ENCODE measurements at places on chromosomes 13 and 19. TPM values are rescaled to one million over a fixed set of nuclear protein-coding genes. Genes with fewer than 3 reads are reported as not detected.

GRCh38 chr13:51937320-51938290, 73.6 kb downstream of the ATP7B start:
- DNase-seq = no peak

DNA sequence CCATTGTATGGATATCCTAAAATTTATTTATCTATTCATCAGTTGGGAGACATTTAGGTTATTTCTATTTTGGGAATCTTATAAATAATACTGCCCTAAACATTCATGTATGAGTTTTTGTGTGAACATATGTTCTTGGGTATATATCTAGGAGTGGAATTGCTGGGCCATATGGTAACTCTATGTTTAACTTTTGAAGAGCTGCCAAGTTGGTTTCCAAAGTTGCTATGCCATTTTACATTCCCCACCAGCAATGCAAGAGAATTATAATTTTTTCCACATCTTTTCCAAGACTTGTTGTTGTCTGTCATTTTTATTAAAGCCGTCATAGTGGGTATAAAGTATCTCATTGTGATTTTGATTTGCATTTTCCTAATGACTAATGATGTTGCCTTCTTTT, 48.2 kb upstream of the CALM3 start:
- DNase-seq = no peak

DNA sequence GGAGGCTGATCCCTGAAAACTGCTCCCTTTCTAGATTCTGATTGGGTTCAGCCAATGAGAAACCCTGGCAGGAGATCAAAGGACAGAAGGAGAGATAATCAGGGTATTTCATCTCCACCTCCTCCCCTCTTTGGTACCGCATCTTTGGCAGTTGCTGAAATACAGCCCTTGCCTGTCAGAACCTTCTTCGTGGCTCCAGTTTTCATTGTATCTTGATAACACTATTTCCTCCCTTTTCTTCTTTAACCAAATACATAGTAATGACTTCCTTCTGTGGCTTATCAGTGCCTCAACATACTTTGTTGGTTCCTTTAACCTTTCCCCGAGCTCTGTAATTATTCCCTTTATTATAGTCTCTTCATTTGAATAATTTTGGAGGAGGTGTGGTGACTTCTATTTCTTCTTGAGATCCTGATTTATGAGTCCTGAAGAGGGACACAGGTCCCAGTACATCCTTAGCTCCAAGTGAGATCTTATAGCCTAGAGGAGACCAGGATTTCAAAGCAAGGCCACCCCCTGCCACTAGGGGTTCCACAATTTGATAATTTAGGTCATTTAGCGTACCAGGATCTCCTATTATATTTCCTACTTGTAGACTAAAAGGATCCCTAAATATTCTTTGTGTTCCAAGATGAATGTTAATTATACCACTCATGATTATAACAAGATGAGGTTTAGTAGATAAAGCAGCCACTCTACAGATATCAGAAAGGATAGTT, 98.0 kb downstream of the EDNRB start:
- DNase-seq = peak; percentile 8

GRCh38 chr13:77506874-77507273, 28.6 kb upstream of the SCEL start:
- no peak for DNase-seq

DNA sequence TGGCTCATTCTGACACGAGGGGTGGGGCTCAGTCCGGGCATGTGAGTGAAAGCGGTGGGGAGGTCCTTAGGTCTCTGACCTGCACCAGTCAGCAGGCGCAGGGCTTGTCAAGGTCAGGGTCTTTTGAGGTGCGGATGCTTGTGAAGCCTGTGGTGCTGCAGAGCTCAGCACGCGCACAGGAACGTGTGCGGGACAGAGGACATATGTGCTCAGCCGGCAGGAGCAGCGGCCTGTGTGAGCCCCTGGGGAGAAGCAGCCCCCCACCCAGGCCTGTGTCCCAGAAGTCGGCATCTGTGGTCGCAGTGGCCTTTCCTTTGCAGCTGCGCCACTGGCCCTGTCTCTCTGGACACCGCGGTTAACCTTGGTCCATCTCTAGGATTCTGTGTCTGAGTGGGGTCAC, 30.9 kb downstream of the ATP4B start:
- no peak for DNase-seq

DNA sequence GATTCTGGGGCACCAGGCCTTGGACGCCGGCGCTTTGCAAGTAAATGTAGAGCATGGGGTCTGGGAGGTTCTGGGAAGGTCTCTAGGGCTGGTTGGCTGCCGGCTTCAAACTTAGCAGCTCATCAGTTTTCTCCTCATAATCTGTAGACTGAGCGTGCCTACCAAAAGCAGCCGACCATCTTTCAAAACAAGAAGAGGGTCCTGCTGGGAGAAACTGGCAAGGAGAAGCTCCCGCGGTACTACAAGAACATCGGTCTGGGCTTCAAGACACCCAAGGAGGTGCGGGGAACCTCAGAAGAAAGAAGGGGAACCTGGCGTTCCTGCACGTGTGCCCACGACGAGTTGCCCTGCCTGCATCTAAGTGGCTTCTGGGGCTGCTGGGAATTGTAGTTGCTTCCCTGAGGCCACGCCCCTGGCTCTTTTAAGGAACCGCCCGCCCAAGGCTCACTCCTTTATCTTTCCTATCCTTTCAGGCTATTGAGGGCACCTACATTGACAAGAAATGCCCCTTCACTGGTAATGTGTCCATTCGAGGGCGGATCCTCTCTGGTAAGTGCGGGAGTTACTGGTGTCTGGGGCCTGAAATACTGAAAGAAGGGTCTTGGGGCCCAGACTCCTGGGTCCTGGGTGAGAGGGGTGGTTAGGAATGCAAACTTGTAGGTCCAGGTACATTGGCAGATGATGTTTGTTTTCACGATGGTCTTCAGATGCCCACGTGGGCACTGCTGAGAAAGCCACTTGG, 984 bp downstream of the RPS11 start:
- DNase-seq = peak; percentile 73

GRCh38 chr13:45143346-45143751, 23.0 kb downstream of the GTF2F2 start:
- DNase-seq = no peak

- DNase-seq = no peak
Observed at GRCh38 chr13:55577082-55577846, 1563.5 kb upstream of the PRR20A start.

GRCh38 chr13:42395086-42395821, 123.3 kb downstream of the AKAP11 start:
- no peak for DNase-seq

Gene ZNF835
- total RNA-seq = 0.65 TPM

- DNase-seq = peak; percentile 44
Observed at GRCh38 chr19:29872224-29872731, 60.5 kb downstream of the CCNE1 start.

DNA sequence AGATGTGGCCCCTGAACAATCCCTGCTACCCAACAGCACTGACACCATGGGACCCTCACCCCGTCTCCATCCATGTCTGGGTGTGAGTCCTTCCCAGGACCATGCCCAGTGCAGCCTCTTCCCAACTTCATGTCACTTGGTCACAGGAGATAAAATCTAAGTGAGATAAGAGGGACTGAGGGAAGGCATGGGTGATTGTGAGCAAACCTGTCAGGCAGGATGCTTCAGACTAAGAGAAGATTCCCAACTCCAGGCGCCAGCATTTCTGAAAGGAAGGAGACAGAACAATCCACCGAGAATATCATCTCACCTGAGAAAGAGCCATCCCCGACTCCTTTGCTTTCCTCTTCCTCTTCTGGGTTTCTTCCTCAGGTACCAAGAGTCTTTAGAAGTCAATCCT, 7.5 kb downstream of the ZNF320 start:
- no peak for DNase-seq

DNA sequence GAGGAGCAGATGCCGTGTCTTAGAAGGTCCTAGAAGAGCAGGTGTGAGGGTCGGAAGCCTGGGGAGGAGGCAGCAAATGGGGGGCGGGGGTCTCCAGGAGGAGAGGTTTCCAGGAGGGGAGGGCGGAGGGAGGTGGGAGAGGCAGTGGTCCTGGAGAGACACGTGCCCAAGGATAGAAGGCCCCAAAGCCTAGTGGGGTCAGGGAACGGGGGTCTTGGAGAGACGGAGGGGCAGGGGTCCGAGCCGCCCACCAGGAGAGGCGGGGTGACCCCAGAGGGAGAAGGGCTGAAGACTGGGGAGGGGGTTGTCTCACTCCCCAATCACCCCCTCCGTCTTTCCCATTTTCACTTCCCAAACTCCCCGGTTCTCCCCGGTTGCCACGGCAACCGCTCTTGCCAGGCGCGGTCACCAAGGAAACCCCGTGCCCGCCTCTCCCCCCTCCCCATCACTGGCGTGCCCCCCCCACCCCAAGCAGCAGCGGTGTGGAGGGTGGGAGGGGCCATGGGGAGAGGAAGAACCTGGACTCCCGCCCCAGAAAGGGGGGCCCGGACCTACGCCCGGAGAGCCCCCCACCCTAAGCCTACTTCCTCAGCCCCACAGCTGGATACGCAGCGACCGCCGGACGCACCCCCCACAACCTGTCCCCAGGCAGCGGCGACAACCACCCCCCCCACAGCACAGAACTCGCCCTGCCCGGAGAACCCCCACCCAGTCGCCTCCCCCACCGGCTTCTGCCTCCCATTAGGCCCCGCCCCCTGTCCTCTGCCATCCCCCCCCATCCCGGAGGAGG, 988 bp downstream of the LRRC4B start:
- DNase-seq = no peak

Gene GPR12
- total RNA-seq = not detected

GRCh38 chr19:6476155-6476895, 5.3 kb downstream of the DENND1C start:
- peak; percentile 64 for DNase-seq

GRCh38 chr13:48978942-48979601, 3.4 kb downstream of the FNDC3A start:
- no peak for DNase-seq

Gene FCHO1
- 0.51 TPM for total RNA-seq

GRCh38 chr19:1310853-1311180, 25.1 kb downstream of the EFNA2 start:
- no peak for DNase-seq

GRCh38 chr13:76754414-76754813, 131.8 kb downstream of the KCTD12 start:
- peak; percentile 96 for DNase-seq

Gene UBE2L5
- total RNA-seq = not detected

GRCh38 chr13:109665781-109666249, 120.6 kb downstream of the IRS2 start:
- no peak for DNase-seq

Gene NFIC
- 33.0 TPM for total RNA-seq

DNA sequence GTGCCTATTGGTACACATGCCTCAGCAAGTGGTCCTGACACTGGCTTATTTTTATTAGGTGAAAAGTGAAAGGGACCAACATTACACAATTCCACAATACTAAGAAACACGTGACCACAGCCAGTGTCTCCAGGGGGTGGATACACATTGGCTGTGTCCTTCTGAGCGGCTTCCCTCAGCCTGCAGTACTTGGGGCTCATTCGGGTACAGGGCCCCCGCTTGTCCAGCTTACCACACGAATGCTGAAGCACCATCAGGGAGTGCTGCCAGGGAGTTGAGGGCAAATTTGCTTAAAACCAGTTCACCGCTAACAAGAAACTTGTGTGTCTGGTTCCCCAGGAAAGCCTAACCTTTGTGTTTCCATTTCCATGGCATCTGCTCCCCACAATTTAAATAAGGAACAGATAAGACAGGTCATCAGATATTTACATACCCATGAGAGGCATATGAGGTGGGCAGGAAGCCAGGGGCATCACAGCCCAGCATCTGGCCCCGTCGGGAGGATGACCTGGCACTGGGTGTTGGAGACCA, 23.3 kb downstream of the PBX4 start:
- no peak for DNase-seq

DNA sequence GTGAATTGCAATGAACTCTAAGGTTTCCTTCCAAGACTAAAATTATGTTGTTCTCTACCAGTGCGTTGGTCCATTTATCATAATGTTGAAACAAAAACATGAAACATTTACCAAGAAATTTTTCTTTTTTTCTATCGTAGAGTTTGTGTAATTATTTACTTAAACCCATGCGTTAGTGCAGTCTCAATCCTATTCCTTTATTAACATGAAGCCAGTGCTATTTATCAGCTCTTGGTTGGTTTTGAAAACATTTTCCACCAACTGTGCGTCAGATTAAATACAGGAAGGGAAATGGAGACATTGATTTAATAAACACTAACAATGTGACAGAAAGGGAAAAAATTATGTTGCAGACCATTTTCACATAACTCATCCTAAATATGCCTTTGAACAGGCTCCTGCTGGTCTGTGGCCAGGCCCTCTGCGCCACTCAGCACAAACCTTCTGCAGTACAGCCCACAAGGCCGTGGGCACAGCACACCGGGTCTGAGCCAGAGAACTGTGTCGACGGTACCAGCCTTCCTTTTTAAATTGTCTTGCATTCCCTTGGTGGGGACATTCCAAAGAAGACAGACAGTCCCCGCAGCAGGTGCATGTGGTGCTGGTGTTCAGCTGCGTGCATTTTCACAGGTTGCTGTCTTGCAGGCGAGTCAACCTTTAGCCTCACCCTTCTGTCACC, 135.8 kb downstream of the SHISA2 start:
- no peak for DNase-seq

Gene ACP7
- 0.19 TPM for total RNA-seq

- no peak for DNase-seq
Observed at GRCh38 chr19:434152-434960, 25.4 kb upstream of the C2CD4C start.

- DNase-seq = no peak
Observed at GRCh38 chr19:5131031-5131505, 162.2 kb downstream of the KDM4B start.

DNA sequence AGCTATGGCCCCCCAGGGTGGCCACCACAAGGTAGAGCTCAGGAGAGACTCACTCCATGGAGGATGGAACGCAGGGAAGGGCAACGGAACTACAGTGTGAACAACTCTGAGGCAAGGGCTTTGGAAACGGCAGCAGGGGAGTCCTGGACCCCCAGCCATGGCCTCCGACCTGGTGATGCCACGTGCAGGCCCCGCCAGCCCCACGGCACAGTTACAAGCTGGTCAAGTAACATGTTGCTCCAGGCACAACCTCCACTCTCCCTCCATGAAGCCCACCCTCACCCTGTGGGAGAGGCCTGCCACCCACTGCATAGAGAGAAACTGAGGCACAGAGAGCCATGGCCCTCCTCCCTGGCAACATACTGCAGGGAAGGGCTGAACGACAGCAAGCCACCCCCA, 9.1 kb upstream of the CERS1 start:
- DNase-seq = no peak

Gene IL11
- total RNA-seq = not detected

Gene NLRP5
- total RNA-seq = not detected

Gene ATP4B
- not detected for total RNA-seq

DNA sequence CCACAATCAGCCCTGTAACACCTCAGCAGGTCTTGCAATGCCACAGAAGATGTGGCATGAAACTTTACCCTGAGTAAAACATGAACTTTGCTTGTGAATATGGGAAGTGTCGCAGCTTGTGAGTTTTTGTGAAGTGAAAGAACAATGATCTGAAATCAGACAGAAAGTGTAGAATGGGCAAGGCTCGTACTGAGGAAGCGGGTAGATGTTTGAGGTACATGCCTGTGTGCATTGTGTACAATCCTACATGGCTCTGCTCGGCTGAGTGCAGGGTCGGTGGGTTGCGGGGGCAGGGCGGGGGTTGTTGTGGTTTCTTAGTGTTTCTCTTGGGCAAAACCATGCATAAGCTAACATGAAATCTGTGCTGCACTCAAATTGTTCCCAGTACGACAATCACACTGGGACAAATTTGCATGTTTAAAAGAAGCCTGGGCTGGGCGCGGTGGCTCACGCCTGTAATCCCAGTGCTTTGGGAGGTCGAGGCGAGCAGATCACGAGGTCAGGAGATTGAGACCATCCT, 1.1 kb downstream of the NLRP13 start:
- DNase-seq = no peak

- no peak for DNase-seq
Observed at GRCh38 chr13:51262501-51263211, 40.5 kb downstream of the FAM124A start.
